Stimulated activated CD4-positive, alpha-beta T cell treated with anti-CD3 and anti-CD28 coated beads, Interleukin-12 subunit alpha, Interleukin-12 subunit beta, amount 100 ng/mL, for 48 hours (primary cell): ENCODE measurements at places on chromosomes 13 and 19.

DNA sequence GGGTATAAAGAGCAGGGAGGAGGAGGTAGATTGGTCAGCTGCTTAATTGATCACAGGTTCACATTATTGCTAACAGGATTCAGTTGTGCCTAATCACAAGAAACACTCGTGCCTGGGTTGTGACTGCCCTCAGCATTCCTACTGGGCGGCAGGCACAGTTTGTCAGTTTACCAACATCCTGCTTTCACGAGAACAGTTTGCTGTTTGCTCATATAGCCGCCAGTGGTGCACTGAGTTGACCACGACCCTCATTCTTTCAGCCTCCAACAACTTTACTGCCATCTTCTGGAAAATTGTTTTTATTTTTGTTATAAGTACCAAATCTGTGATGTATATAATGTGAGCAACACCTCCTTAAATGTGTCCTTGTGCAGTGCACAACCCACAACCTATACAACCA lies 16.2 kb upstream of the IFT88 start:
- no peak for DNase-seq

DNA sequence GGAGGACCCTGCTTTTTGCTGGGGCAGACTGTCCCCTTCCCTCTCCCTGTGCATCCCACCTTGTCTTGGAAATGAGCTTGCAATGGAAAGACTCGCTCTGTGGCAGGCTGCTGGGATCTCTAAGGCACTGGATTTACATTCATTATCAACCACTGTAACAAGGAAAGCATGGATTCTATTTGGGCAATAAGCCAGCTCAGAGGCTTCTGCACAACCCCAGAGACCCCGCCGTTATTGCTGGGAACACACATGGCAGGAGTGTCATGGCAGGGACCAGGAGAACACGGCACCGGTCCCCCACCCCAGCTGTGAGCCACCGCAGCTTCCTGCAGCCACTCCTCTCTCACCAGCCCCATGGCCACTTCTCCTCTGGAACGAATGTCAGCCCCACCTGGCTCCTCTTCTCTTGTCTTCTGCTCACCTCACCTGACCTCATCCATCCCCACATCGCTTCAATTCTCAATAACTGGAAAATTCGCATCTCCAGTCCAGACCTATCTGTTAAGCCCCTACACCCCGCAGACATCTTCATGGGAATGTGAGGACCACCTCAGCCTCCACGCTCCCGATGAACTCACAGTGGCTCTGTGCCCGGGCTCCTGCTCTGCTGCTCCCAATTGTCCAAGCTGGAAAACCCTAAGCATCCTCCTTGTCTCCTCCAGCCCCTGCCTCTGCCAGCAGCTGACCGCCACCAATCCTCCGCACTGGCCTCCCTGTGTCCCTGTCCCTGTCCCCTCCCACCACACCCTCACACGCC lies 181.5 kb downstream of the USP12 start:
- DNase-seq, result no peak

- DNase-seq, result no peak
These were observed 24.5 kb downstream of the SAE1 start for GRCh38 chr19:47155148-47155547.

DNA sequence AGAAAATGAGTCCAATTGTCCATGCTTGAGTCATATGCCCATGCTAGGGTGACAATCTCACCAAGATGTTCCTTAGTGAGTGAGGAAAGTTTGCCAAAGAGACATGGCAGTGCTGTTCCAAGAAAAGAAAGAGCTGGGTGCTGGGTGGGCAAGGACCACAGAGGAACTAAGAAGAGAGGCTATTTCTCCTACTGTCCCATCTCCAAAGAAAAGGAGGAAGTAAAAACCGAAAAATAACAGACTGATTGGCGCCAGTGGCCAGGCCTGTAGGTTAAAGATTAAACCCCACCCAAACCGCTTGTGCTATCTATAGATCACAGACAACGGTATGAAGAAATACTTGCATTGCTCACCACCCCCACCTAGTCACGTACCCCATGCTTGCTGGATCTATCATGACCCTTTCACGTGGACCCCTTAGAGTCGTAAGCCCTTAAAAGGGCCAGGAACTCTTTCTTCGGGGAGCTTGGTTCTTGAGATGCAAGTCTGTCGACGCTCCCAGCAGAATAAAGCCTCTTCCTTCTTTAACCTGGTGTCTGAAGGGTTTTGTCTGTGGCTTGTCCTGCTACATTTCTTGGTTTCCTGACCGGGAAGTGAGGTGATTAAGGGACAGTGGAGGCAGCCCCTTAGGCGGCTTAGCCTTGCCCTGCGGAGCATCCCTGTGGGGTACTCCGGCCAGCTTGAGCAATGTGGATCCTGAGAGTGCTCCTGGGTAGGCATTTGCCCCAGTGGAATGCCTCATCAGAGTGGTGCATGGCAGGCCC lies 606.5 kb downstream of the UQCRFS1 start:
- DNase-seq, result no peak

- DNase-seq, result no peak
These were observed 183.2 kb downstream of the GPC6 start for GRCh38 chr13:93409816-93410215.

DNA sequence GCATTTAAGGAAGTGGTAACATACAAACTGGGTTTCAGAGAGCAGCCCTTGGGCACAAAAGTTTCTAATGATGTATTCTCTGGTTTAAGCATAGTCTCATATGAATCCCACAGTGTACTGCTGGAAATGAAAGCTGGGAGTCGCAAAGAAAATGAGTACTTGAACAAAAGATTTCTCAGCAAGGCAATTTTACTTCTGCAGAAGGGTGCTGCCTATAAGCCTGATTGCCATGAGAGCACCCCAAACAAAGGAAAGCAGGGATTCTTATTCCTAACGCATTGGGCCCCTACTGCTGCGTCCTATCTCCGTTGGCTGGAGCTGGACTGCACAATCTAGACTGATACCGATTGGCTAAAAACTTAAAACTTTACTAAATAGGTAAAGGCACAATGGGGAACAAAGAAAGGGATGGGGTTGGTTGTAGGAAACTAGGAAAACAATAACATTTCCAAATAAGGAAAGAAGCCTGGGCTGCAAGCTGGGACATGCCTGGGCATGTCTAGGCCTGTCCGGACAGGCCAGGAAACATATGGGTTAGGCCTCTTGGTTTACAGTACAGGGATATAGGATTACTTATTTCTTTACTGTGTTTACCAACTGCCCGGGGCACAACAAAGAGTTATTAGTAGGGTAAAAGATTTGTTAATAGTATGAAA lies 27.4 kb upstream of the VN1R4 start:
- no peak for DNase-seq
